Fibroblast of the conjunctiva (primary cell): ENCODE measurements at places on chromosomes 2 and 18.

DNA sequence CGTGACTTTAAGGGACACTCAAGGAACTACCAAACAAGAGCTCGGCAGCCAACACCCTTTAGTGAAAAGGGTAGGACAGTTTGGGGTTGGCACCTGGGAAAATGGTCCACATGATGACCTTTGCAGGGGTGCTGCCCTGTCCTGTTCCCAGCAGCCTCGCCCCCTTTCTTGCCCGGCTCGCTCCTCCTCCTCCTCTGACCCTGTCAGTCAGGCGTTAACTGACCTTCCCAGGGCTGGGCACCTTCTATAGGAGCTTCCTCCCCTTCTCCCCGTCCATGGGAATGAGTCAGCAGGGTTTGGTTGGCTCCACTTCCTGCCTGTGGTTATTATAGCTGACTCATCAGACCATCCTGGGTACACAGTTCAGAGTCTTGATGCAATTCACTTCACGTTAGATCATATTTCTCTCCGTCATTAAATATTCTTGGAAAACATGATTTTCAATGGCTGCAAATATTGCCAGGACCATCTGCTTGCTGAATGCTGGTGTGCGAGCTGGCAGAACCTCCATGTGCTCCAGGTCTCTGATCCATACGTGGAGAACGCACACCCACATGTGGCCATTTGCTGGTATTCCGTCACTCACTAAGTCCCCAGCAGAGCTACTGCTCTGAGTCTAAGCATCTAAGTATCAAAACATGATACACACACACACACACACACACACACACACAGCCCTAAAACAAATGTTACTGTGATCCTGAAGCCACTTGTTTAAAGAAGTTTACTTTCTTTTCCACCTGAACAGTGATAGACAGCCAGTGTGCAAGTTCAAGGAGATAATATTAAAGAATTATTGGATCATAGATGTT, 185.0 kb downstream of the ANAPC1 start:
- peak; percentile 97 for DNase-seq

DNA sequence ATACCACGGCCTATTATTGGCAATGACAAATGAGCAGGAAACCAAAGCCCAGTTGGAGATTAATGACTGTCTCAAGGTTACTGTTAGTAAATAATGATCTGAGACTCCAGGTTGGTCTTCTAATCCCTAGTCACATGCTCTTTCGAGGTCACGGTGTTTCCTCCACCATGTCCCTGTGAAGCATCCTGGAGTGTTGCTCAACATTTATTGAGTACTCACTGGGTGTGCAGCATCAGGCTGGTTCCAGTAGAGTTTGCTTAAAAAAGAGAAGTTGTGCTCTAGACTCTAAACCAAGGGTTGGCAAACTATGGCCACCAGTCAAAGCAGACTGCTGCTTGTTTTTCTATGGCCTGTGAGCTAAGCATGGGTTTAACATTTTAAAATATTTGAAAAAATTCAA, 263.8 kb upstream of the ATP5MC3 start:
- no peak for DNase-seq

GRCh38 chr18:44714376-44714775, 33.7 kb downstream of the SETBP1 start:
- no peak for DNase-seq

DNA sequence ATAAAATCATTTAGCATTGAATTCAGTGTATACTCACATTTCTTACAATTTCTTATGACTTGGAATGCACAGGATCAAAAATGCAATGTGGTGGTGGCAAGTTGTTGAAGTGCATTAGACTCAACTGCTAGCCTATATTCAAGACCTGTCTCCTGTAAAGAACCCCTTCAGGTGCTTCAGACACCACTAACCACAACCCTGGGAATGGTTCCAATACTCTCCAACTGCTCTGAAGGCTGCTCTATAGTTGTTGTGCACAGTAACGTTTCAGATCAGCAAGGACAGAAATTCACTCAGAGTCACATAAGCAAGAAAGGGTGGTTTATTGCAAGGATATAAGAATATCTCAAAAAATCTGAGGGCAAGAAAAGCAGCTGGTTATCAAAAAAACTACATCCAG, 6.5 kb downstream of the GKN1 start:
- DNase-seq = no peak

GRCh38 chr2:65495251-65495877, 63.0 kb upstream of the SPRED2 start:
- DNase-seq = no peak

- no peak for DNase-seq
These were observed 1.2 kb downstream of the MYL12A start for GRCh38 chr18:3248658-3249359.

GRCh38 chr2:86039963-86040655, 65.6 kb downstream of the POLR1A start:
- no peak for DNase-seq

- no peak for DNase-seq
These were observed 369.3 kb upstream of the KCNH7 start for GRCh38 chr2:163207693-163208370.

GRCh38 chr2:47720559-47720958, 62.4 kb upstream of the MSH6 start:
- no peak for DNase-seq

DNA sequence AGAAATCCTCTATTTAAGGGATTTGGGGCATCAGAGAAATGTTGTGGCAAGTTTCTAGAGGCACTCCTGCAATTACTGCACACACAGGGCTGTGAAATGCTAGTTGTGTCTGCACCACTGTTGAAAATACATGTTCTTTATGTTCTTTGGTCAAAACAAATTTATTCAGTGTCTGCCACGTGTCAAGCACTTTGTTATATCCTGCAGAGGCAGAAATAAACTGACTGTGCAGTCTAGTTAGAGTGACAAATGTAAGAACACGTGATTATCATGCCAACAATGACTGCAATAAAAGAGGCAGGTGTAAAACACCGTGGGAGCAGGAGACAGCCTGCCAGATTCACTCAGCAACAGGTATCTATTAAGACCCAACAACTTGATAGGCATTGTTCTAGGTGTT, 423.3 kb downstream of the LRP1B start:
- DNase-seq = no peak

DNA sequence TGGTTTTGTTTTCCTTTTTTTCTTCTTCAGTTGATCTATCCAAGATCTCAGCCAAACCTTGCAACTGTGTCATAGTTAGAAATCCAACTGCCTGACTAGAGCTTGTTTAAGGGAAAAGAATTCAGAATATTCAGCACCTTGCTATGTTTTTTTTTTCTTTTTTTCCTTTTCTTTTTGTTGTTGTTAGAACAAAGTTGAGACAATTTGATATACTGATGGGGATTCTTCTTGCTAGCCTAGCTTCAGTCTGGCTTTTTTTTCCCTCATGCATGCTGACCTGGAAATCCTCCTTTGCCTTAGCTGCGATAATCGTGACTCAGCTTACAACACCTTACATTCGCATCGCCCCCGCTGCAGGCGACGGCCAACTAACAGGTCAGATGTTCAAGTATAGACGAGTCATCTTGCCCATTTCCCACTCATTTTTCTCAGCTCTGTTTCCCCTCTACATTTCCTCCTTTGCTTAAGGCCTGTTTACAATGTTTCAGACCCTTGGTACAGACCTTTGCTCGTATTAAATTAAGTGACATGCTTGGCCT, 487.2 kb upstream of the RAB12 start:
- DNase-seq = no peak

GRCh38 chr18:29664278-29665036, 1378.1 kb downstream of the DSC3 start:
- no peak for DNase-seq

DNA sequence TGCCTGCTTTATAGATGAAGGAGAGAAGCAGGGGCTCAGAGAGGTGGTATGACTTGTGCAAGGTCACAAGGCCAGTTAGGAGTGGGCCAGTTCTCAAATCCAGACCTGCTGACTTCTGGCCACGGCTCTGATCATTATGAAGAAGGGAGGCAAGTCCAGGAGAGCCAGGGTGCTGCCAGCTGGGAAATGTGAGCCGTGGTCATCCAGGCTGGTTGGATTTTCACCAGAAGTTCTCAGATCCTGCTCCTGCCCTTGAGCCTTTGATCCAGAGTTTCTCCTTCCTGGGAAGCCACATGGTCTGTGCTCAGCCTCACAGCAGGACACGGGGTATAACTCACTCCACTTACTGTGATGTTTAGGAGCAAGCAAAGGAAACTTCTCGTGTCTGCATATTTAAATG, 239.9 kb downstream of the KLHL29 start:
- no peak for DNase-seq

DNA sequence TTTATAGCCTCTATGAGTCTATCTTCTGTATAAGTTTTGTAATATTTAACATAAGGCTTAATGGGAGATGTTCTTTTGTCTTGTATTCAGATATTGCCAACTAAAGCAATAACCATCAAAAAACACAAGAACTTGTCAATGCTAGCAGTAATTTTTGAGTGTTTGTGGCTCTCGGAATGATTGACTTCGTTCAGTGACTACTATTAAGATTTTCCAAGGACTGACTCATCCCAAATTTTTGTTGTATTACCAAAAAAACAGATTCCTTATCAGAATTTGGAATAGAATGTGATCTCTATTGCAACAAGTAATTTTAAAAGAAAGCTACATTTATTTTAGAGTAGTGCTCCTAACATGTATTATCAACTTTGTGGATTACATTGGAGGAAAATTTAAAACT, 8.1 kb downstream of the NABP1 start:
- no peak for DNase-seq
